ENCODE measurements at places on chromosomes 1 and 21.

- DNase-seq: no peak
These were observed 170.8 kb downstream of the S1PR1 start for GRCh38 chr1:101407505-101408211.

DNA sequence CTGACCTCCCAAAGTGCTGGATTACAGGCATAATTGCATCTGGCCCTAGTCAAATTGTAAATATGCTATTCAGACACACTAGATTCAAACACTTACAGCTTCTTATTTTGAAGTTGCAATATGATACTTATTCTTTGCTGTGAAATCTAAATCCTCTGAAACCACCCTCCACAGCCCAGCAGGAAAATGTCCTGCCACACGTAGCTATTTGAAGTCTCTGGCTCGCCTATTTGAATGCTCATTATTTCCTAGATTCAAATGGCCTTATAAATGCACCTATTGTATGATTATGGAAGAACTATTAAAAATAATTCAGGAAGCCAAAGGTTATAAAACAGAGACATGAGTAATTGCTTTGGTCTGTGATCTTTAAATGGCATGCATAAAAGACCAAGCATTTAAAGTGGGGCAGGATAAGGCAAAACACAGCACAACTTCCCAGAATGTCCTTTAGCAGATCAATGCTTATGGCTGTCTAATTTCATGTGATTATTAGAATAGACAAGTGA, 26.6 kb upstream of the FBXO28 start:
- no peak for DNase-seq

DNA sequence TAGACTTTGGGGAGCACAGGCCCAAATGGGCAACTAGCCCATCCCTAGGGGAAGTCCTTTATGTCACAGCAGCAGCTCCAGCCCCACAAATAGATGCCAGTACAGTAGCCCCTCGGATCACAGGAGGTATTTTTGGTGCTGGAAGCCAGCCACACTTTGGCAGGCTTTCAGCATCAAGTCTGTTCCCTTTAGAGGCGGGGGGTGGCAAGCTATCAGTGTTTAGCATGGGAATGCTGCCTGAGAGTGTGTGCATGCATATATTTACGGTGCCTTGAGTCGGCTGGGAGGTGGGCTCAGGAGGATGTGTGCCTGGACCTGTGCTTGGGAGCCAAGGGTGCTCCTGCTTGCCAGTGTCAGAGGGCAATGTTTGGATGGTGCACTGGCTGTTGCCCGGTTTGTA, 3.5 kb upstream of the PLXNA2 start:
- no peak for DNase-seq

DNA sequence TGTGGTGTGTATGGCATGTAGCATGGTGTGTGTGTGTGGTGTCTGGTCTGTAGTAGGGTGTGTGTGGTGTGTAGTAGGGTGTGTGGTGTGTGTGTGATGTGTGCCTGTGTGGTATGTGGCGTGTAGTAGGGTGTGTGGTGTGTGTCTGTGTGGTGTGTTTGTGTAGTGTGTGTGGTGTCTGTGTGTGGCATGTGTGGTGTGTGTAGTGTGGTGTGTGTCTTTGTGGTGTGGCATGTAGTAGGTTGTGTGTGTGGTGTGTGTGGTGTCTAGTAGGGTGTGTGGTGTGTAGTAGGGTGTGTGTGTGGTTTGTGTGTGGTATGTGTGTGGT, 85.5 kb downstream of the SYT2 start:
- no peak for DNase-seq

DNA sequence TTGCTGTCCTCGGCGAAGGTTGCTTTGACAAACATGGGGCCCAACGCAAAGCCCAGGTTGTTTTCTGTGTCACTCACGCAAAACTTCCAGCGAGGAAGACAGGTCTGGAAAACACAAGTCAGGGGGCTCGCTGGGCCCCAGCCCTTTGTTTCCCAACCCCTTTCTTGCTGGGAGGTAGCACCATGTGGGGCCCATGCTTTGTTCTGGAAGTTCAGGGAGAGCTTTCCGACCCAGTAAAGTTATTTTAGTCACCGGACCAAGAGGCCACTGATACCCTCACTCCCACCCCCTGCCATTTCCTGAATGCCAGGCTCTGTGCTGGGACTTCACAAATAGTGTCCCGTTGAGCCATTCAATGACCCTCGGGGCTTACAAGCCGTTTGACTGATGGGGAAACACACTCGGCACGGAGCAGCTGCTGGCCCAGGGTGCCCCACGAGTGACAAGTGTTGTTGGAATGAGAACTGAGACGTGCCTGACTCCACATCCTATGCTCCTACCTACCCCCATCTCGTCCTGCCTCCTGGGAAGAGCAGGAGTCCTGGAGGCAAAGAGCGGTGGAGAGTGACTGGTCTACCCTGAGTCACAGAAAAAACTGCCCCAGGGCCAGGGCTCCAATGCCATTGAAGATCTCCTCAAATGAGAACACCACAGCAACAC, 52.0 kb downstream of the ECE1 start:
- no peak for DNase-seq

DNA sequence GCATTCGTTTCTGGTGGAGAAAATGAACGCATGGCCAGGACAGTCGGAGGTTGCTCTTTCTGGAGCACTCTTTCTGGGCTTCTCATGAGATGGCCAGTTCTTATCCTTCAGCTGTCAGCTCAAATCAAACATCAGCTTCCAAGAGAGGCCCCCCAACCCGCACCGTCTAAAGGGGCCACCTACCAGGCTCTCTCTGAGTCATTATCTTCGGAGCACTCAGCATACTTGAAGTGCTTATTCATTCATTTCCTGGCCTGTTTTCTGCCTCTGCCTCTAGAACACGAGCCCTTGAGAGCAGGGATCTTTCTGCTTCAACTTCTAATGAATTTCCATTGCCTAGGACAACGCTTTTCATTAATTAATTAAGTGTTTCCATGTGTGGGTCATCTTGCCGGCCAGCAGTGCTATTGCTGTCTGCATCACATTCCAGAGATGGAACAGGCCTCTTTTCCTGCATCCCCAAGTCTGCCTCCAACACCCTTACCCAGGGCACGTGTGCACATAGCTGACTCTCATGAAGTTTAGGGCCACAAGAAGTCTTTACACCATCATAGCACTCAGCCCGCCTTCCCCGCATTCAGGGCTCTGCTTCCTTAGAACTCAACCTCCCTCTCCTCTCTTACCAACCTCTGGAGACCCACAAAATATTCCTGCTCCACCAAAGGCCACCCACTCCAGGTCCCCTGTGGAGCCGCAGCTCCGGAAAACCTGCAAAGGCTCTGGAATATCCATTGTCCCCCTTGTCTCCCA, 52.1 kb upstream of the LAPTM5 start:
- DNase-seq: peak; percentile 91

GRCh38 chr1:27635396-27636142, 584 bp upstream of the FGR start:
- DNase-seq: no peak

GRCh38 chr1:107000902-107001301, 55.6 kb upstream of the PRMT6 start:
- no peak for DNase-seq

- DNase-seq: peak; percentile 55
These were observed 17.6 kb downstream of the FCRL4 start for GRCh38 chr1:157580179-157580827.

- no peak for DNase-seq
These were observed 5.7 kb downstream of the MT1HL1 start for GRCh38 chr1:236998546-236998945.

- DNase-seq: peak; percentile 24
These were observed 77.2 kb upstream of the EFHD2 start for GRCh38 chr1:15332525-15332924.

GRCh38 chr1:56132520-56132919, 446.8 kb downstream of the PLPP3 start:
- DNase-seq: no peak

GRCh38 chr21:46092026-46092764, 5.7 kb upstream of the COL6A2 start:
- peak; percentile 96 for DNase-seq

GRCh38 chr1:45620588-45621500, 3.0 kb downstream of the CCDC17 start:
- DNase-seq: no peak

GRCh38 chr1:155729031-155729898, 40.4 kb downstream of the DAP3 start:
- DNase-seq: peak; percentile 69

DNA sequence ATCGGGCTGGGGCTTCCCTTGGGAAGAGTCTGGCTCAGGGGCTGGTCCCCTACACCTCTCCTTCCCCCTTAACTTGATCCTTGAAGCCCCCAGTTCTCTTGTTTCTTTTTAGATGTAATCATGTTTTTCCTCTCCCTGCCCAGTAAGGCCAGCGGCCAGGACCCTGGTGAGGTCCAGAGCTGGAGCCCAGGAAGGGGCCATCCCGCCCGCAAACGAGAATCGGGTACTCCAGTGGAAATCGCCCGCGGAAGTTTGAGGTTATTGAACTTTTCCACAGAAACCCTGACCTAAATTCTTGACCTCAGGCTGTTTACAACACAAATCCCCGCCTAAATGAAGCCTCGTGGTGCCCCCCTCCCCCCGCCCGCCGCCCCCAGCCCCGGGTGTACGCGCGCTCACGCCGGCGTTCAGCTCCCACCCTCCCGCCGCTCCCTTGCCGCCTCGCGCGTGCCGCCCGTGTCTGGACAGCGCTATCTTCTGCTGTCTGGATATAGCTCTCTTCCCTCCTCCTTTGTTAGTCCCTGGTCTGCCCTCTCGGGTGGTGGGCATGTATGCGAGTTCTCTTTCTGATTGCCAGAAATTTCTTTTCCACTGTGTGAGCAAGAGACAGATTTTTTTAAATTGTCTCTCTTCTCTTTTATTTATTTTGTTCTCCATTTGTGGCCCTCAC, 165.9 kb upstream of the CACNA1E start:
- no peak for DNase-seq

DNA sequence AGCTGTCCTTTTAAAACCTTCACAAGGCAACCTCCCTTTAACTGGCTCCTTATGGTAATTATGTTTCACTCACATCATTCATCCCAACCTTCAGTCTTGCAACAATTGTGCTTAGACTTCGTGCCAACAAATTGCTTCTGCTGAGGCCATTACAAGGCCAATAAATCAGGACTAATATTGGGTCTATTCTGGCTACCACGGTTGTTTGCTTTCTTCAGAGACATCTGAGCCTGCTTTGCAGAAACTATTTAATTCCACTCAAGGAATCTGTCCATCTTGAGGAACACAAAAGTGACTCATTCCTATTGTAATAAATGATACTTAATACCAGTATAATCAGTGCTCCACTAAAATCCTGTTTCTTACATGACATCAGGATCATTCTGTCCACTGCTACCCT, 2.6 kb upstream of the GSTM4 start:
- no peak for DNase-seq

GRCh38 chr1:195325181-195325580, 1283.1 kb downstream of the KCNT2 start:
- DNase-seq: no peak

GRCh38 chr1:183804387-183804786, 533 bp upstream of the RGL1 start:
- DNase-seq: no peak

Measured in iris pigment epithelial cell (primary cell).